ENCODE measurements at places on chromosomes 7 and 10.

DNA sequence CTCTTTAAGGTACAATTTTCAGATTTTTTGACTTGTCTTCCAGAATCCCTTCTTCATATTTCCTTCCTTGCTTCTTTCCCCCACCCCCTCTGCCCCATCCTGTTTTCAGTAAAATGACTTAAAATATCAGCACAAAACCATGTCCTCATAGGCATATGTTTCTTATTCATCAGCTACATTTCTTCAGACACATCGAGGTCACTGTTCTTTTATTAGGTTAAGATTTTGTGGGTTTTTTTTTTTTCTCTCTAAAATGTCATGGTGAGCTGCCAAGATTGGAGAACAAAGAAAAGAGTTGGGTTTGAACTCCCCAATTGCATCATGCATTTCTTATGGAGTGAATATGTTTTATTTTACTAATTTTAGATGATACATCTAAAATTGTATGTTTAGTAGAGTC lies 35.8 kb downstream of the LAMB4 start:
- no peak for DNase-seq

- DNase-seq: no peak
These were observed 68.9 kb upstream of the CARD11 start for GRCh38 chr7:3112479-3113134.

DNA sequence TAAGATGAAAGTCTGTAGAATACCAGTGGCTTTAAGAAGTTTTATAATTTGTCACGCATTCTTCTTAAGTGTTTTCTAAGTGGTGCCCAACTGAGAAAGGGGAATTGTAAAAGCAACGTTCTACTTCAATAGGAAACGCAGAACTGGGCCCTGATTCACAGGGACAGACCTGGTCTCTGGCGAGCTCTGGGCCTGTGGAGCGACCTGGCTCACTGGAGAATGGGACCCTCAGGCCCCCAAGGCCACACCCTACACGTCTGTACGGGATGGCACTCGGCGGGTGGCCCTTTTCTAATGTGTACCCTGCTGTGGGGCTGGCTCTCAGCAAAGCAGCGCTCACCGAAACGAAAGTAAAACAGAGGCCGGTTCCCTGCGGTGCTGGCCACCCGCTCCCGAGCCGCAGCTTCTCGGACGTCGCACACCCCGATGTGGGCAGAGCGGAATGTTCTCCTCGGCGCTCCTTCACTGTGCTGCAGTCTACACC lies 205.0 kb downstream of the DIP2C start:
- no peak for DNase-seq

DNA sequence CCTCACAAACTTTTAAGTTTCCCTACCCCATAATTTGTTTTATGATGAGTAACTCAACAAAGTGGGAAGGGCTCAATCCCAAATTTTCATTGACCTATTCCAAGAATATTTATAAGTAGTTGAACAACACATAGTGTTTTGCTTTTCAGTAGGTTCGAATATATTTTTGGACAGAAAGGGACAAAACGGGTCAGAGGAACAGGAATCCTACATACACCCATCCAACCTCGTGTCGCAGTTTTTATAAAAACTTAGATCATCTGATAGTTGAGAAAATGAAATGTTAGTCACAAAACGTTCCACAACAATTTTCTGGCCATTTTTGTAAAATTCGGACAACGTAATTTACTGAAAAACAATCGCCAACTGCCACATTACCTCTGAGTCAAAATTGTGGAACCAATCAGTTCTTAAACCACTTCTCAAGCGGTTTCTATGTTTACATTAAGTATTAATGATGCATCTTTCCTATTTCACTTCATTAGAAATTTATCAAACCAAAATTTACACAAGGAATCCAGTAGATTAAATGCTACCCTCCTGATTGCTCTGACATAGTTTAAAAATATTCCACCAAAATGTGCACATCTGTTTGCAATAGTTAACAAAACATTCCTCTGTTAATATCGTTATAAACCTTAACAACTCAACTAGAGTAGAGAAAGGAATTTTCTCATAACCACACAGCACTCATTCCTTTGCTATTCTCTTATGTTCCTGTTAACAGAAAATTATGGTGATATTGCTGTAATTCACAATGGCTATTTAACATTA lies 6.3 kb downstream of the WNT16 start:
- DNase-seq: no peak

DNA sequence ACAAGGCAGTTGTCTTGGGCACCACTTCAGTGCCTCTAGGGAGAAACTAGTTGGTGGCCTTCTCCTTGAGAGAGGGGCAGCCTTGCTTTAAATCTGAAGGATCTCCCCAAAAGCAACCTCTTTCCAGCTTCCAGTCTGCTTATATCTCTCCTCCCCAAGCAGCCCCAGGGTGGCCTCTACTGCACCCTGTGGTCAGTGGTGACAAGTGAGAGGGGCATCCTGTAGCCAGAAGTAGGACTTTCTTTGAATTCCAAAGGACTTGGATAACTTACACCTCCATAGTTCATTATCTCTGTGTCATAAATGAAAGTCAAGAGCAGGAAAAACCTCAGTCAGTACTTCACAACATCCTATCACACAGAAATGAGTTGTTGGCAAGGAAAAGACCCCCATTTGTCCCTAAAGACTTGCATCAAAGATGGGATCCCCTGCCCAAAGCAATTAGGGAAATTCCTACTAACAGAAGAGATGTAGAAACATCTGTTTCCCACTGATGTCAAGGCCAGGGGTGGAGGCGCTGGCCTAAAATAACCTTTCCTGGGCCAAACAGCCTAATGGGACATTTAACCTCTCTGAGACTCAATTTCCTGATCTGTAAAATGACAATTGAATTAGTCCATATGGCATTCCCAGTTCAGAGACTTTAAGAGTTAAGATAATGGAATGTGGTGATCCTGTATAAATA lies 44.0 kb upstream of the ANKRD1 start:
- DNase-seq: no peak

Measured in NCI-H2171 (cell line).